ENCODE measurements at places on chromosomes 2 and 18.

DNA sequence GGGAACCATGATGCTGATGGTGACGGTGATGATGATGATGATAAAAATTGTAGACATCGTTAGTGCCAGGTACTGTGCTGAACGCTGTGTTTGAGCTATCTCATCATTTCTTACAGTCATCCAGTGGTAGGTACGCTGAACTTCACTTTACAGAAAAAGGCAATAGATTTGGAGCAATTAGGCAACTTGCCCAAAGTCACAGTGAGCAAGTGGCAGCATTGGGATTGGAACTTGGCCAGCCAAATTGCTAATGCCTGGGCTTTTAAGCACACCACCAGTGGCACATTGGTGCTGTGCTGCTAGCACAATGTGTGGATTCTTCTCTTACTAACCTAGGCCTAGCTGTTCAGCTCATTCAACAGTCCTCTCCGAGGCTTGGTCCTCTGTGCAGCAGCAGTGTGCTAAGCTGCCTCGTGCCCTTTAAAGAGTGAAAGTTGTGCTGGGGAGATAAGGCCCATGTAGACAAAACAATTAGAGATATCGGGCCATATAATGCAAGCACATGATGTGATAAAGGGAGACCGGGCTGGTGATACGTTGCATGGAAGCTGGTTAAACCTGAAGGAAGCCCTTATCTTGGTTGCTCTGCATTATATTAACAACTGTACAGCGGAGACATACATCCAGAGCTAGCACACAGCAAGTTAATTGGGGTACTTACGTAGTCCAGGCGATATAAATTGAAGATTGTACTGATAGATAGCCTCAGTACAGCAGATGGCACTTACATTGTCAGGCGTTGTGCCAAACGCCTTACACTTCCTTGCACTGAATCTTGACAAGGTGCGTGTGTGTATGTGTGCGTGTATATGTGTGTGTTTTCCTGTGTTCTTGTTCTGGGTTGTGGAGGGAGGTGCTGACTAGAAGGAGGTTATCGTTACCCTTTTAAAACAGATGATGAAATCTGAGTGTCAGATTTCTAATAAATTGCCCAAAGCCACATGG lies 28.4 kb downstream of the HK2 start:
- DNase-seq: no peak

GRCh38 chr2:235868224-235868623 lies 300.0 kb downstream of the GBX2 start:
- no peak for DNase-seq

GRCh38 chr18:29586210-29586609 lies 1409.3 kb upstream of the CDH2 start:
- DNase-seq: no peak

GRCh38 chr2:241895712-241896641 lies 26.4 kb downstream of the RTP5 start:
- peak; percentile 58 for DNase-seq

DNA sequence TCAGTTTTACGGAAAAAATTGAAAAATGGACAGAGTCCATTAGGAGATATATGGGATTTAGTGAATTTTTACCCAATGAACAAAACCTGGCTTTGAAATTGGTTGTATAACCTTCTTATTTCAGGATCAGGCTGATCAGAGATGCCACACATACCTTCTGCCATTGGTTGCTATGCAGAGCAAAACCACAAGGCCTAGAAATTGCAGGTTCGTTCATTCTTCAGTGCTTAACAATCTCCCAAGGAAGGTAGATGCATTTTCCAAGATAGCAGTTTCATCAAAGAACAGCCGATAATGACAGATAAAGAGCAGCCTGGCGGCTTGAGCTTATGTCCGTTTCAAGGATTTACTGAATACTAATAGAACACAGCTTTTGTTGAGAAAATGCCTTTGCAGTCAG lies 868.8 kb downstream of the EPHA4 start:
- no peak for DNase-seq

- DNase-seq: no peak
Observed at GRCh38 chr18:39611381-39612100, 2045.9 kb upstream of the CELF4 start.

GRCh38 chr2:88350331-88351248 lies 101.9 kb downstream of the FOXI3 start:
- peak; percentile 88 for DNase-seq

- no peak for DNase-seq
Observed at GRCh38 chr2:72263776-72264060, 116.1 kb upstream of the CYP26B1 start.

DNA sequence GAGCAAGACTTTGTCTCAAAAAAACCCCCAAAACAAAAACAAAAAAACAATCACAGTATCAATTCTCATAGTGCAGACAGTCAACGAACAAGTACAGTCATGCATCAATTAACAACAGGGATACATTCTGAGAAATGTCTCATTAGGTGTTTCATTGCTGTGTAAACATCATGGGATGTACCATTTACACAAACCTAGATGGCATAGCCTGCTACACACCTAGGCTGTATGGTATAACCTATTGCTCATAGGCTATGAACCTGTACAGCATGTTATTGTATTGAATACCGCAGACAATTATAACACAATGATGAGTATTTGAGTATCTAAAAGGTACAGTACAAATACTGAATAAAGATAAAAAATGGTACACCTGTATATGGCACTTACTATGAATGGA lies 67.8 kb upstream of the LMAN1 start:
- DNase-seq: no peak

DNA sequence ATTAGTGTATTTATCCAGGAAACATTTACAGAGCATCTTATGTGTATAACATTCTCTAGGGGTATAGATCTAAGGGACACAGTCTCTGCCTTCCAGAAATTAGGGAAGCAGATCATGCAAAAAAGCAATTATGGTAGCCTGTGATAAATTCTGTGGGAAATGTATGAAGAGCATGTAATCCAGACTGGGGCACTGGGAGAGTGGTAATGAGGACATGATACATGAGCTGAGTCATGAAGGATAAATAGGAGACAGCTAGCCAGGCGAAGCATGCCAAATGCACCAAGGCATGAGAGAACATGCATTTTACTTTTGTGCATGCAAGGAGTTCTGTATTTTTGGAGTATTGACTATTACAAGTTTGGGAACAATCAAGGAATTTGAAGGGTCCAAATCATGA lies 8.9 kb upstream of the RPRM start:
- DNase-seq: no peak

DNA sequence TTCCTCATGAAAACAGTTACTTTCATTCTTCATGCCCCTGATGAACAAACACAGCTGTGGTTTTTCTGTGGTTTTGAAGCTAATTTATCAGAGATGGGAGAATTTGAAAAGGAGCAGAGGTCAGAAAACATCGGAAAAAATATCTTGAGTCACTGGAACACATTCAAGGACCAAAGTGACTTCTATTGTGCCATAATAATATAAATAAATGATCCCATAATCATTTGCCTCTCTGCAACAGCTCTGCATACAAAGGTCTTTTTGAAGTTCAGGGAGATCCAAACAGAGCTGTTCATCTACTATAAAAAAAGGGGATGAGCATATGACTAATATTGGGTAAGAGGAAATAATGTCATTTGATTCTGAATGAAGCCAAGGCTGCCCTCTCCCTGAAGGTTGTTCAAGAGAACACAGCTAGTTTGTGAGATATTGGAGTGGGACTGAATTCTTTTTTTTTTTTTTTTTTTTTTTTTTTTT lies 201.3 kb upstream of the GALNT5 start:
- no peak for DNase-seq

DNA sequence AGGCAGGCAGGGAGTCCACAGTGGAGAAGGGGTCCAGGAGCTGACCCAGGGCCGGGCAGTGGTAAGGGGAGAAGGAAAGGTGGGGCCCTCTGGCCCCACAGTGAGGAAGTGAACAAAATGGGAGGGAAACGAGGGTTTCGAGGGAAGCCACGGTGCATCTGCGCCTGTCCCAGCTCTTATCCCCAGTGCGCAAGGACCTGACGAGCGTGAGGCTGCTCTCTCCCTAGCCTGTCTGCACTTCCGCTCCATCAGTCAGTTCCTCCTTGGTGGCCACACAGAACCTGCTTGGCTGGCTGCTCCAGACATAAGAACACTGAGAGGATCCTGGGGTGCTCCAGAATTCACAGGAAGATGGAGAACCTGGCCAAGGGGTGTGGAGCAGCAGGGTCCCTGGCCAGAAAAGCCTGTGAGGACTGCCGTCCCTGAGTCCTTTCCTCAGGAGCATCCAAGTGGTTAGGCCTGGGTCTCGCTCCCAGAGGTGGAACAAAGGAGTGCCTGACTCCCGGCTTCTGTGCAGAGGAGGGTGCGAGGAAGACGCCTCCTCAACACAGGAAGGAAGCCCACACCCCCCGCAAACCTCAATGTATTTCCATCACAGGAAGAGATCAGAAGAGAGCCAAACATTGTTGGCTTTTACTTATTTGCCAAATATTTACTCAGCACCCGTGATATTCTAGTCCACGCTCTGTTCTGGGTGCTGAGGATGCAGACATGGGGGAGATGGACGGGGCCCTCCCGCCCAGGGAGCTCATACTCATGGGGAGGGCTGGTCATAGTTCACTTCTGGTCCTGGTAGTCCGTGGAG lies 43.7 kb upstream of the SEMA4C start:
- DNase-seq: no peak

GRCh38 chr2:55761526-55761925 lies 67.9 kb upstream of the PNPT1 start:
- no peak for DNase-seq

DNA sequence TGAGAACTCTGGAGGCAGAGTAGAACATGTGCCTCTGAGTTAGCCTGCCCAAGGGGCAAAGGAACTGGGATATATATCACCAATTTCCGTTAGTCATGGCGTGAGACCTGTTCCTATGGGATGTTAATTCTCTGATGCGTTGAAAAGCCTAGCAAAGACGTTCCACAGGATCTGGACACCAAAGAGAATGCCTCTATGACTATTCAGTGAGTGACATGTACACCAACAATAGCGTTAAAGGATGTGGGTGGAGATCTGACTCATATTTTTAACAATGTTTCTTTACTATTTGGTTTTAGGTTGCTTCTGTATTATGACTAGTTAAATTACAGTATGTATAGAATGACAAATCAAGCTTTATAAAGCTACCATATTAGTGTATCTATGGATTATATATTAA lies 320.9 kb upstream of the MC4R start:
- no peak for DNase-seq

GRCh38 chr2:226746196-226746800 lies 53.3 kb downstream of the IRS1 start:
- no peak for DNase-seq

GRCh38 chr2:30447149-30448045 lies at the start of gene LCLAT1:
Gene LCLAT1 (plus strand): TSS chr2:30447246. CDS start chr2:30525591, 78,345 bp downstream.
- peak; percentile 73 for DNase-seq

DNA sequence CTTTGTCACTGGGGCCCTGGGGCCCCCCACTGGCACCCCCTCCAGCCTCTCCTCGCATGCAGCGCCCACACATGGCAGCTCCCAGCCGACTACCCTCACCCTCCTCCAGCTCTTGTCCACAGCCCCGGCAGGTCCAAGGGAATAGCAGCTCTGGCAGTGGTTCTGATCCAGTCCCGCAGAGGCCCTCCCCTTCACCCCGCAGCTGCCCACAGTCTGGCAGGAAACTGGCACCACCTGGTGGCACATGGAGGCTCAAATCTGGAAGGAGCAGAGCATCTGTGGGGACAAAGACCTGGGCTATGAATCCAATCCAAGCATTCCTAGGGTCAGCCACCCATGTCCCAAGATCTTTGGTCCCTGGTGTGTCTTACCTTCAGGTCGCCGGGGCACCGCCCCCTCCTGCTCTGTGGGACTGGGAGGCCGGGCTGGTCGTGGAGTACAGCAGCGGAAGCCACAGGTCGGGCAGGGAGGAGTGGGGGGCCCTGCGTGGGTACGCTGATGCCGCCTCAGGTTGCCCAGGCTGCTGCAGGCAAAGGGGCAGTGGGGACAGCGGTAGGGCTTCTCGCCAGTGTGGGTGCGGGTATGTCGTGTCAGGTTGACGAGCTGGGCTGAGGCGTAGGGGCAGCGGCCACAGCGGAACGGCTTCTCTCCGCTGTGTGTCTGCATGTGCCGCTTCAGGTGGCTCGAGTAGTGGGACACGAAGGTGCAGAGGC lies 2.3 kb downstream of the ZNF513 start:
- no peak for DNase-seq

DNA sequence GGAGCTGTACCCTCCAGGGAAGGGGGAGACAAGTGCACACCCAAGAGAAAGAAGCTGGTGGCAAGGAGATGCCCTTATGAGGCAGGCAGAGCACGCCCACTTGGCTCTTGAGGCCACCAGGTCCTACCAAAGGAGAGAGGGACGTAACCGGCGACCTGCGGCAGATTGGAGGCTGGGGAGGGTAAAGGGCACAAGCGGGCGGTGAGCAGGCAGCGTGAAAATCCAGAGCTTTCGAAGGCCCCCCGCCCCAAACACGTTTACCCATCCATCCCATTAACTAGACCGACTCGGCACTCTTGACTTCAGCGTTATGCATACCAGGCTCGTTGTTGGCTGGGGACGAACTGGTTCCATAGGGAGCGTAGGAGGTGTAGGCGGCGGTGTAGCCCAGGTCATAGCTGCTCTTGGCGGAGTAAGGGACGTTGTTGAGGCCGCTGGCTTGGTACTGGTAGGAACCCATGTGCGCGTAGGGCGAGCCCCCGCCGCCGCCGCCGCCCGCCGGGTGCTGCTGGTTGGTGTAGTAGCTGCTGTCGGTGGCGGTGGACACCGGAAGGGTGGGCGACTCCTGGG lies 794 bp downstream of the DLX2 start:
- DNase-seq: no peak

DNA sequence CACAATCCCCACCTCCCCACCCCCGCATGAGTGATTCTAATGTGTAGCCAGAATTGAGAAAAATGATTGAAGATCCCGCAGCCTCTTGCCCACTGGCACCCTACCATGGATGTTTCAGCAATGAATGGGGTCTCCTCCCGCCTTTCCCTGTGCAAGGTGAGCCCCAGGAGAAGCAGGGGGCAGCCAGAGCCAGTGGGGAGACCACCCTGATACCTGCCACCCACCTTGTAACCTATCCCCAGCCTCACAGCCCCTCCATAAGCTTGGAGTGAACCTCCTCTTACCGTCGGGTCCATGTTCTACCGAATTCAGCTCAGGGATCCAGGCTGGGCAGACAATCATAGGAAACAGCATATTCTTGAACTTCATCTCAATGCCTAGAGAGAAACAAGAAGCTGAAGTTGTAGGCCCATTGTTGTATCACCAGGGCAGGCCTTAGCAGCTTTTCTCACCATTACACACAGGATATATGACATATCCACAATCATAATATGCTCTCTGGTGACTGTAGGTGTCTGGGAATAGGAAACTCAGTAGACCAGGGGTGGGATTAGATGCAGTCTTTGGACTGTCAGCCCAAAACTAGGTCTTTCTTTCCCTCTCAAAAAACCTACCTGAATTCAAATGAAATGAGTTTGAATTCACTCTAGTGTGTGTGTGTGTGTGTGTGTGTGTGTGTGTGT lies 30.9 kb downstream of the XDH start:
- no peak for DNase-seq

- no peak for DNase-seq
Observed at GRCh38 chr2:128420131-128420530, 101.5 kb upstream of the HS6ST1 start.

- DNase-seq: no peak
Observed at GRCh38 chr18:55405893-55406406, 182.0 kb downstream of the TCF4 start.

DNA sequence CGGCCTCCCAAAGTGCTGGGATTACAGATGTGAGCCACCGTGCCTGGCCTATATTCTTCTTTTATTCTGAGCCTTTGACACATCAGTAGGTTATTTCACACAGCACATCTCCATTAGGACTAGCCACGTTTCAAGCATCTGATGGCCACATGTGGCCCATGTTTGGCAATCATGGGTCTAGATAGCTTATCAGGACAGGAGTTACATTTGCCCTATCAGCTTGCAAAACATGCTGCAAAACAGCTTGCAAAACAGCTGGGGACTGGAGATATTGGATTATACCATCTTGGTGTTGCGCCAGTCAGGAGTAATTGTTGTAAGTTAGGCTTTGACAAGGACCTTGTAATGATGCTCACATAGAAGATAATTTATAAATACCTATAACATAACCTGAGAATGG lies 94.9 kb downstream of the GBX2 start:
- DNase-seq: no peak
